GM12864 (cell line): ENCODE measurements at places on chromosomes 3 and 15.

- DNase-seq, result no peak
Measured at GRCh38 chr3:2375376-2375775, 276.7 kb downstream of the CNTN4 start.

- DNase-seq, result no peak
Measured at GRCh38 chr3:46578973-46579755, 13.1 kb upstream of the LRRC2 start.

- no peak for DNase-seq
Measured at GRCh38 chr3:174444391-174444790, 414.7 kb upstream of the NAALADL2 start.

DNA sequence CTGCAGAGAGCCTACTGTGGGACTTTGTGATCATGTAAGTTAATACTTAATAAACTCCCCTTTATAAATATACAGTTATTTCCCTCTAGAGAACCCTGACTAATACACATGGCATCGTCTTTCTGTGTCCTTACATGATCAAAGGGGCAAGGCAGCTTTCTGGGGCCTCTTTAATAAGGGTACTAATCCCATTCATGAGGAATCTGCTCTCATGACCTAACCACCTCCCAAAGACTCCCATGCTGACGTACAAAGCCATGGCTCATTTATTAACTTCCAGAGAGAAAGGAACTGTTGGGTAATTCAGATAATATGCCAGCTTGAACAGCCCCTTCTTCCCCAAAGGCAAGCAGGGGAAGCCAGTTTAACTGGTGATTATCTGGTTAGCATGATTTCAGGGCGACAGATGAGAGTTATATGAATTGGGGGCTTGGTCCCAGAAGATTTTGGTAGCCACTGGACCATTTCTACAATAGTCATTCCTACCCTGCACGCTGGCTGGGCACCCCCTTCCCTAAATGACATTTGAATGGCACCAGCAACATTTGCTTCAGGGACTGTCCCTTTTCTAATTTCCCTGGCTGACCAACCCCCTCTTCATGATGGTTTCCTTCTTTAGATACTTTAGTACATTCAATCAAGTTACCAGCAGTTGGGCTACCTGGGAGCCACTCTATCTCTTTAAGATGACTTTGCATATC, 83.6 kb upstream of the C3orf80 start:
- DNase-seq, result no peak

GRCh38 chr3:56357266-56357665, 111.0 kb downstream of the ERC2 start:
- no peak for DNase-seq

- no peak for DNase-seq
Measured at GRCh38 chr15:40843885-40844695, at the start of gene SPINT1. SPINT1 (plus strand) TSS chr15:40844048; CDS start chr15:40844555, 507 bp downstream.

GRCh38 chr15:51737522-51738305, at the start of gene LYSMD2:
LYSMD2 (minus strand) TSS chr15:51737655; CDS start chr15:51737622, 33 bp downstream.
- no peak for DNase-seq

- no peak for DNase-seq
Measured at GRCh38 chr15:68317281-68318007, 39.9 kb downstream of the FEM1B start.

- no peak for DNase-seq
Measured at GRCh38 chr3:188944108-188944507, 227.7 kb upstream of the TPRG1 start.

- DNase-seq, result no peak
Measured at GRCh38 chr3:159548675-159549335, 439.8 kb upstream of the IL12A start.
